Smooth muscle cell of bladder (primary cell): ENCODE measurements at places on chromosomes 7 and 10. TPM values are rescaled to one million over a fixed set of nuclear protein-coding genes. Genes with fewer than 3 reads are reported as not detected.

PPP1R17 gene
- total RNA-seq, result not detected in 2 replicates

CNPY1 gene
- not detected in 2 replicates for total RNA-seq

LIPJ gene
- total RNA-seq, result under 0.01 TPM in 2 replicates

SEC31B gene
- total RNA-seq, result 2.6 and 3.3 TPM in 2 replicates

OPN1SW gene
- total RNA-seq, result not detected in 2 replicates

LRIT1 gene
- not detected in 2 replicates for total RNA-seq

ZNF488 gene
- not detected in 2 replicates for total RNA-seq

AKR1B1 gene
- 201 and 237 TPM in 2 replicates for total RNA-seq

RTKN2 gene
- 0.83 and 1.00 TPM in 2 replicates for total RNA-seq

LLCFC1 gene
- total RNA-seq, result not detected in 2 replicates

RGR gene
- not detected in 2 replicates for total RNA-seq

FZD1 gene
- 9.5 and 15.6 TPM in 2 replicates for total RNA-seq

AKR1D1 gene
- not detected in 2 replicates for total RNA-seq

SMKR1 gene
- total RNA-seq, result 0.09 and 0.43 TPM in 2 replicates

XRCC2 gene
- 0.37 and 0.43 TPM in 2 replicates for total RNA-seq

DUSP5 gene
- total RNA-seq, result 2.6 and 2.9 TPM in 2 replicates

COBL gene
- 0.09 and 0.28 TPM in 2 replicates for total RNA-seq

TWIST1 gene
- 26.6 and 42.2 TPM in 2 replicates for total RNA-seq

PNLIP gene
- total RNA-seq, result not detected in 2 replicates

USP6NL gene
- 8.1 and 8.7 TPM in 2 replicates for total RNA-seq

PCLO gene
- under 0.01 TPM in 2 replicates for total RNA-seq

NOD1 gene
- total RNA-seq, result 6.7 and 7.3 TPM in 2 replicates

GCC1 gene
- 23.5 and 29.6 TPM in 2 replicates for total RNA-seq
